Globus pallidus (tissue), 1 donor: ENCODE measurements at places on chromosomes 5 and 9.

DNA sequence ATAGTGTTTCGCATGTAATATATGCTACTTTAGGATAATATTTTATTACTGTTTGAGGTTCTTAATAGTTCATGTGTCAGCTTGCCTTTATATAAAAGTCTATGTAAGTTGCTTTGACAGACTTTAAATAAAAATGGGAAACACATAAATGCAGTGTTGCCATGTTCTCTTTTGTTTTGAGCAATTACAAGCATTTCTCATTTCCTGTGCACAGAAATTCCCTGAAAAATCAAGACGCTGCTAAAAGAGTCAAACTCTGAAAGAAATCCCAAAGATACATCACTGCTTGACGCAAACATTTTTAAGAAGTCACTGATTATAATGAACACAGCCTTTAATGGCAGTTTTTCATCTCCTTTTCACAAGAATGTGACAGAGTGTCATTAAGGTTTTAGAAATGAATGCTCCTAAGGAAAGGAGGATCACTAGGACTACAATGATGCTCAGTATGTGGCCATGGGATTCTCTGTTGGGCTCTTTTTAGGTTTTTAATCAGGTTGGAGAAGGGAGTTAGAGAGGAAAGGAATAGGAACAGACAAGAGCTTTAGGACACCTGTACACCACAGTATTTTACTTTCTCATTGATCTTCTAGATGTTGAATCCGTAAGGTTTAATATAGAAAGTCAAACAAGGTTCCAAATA lies 29.4 kb downstream of the ZCCHC7 start:
- no peak for DNase-seq

DNA sequence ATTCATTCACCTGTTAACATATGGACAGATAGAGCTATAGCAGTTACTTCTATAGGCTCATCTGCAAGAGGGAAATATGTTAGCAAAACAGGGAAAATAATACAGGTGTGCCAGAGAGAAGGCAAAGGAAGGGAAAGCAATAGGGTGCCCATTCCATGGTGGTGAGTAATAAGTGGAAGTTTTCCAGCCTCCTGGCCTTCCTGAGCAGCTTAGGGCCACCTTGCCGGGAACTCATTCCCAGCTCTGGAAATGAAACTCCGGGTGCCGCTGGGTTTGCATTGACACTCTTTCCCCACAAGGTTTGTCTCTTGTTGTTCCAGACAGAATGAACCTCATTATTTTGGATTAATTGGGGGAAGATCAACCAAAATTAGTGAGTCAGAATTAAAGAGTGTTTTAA lies 58.4 kb downstream of the SLC1A3 start:
- no peak for DNase-seq

DNA sequence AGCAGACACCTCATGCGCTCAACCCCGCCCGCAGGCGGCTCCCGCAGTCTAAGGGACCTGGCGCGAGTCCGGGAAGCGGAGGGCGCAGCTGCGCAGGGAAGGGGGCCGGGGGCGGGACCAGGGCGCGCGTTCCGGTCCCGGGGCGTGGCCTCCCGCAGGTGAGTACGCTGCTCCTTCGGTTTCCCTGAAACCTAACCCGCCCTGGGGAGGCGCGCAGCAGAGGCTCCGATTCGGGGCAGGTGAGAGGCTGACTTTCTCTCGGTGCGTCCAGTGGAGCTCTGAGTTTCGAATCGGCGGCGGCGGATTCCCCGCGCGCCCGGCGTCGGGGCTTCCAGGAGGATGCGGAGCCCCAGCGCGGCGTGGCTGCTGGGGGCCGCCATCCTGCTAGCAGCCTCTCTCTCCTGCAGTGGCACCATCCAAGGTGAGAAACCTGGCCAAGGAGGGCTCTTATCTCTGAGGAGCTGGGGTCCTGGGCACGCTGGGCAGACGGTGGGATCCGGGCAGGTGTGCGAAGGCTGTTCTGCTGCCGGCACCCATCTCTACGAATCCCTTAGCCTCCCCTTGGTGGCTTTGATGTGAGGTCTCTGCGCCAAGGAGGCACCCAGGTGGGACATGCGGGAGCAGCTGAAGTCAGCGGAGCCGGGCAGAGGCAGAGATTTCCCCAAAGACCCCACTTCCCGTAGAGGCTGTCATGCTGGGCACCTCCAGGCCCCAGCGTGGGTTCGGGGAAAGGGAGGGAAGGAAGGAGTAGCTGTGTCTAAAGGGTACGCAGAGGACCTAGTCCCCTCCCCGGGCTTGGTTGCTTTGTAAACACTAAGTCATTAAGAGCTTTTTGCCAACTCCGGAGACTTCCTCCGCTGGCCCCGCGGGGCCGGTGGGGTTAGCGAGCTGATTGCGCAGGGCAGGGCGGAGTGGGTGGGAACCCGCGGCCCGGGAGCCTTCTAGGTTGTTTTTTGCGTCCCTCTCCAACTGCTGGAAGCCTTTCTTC lies at the start of gene F2RL1:
Gene F2RL1, plus strand, starts transcription at position 187 of the 988 bp plus-strand sequence. Its CDS starts 153 bp downstream, at position 340.
- no peak for DNase-seq

DNA sequence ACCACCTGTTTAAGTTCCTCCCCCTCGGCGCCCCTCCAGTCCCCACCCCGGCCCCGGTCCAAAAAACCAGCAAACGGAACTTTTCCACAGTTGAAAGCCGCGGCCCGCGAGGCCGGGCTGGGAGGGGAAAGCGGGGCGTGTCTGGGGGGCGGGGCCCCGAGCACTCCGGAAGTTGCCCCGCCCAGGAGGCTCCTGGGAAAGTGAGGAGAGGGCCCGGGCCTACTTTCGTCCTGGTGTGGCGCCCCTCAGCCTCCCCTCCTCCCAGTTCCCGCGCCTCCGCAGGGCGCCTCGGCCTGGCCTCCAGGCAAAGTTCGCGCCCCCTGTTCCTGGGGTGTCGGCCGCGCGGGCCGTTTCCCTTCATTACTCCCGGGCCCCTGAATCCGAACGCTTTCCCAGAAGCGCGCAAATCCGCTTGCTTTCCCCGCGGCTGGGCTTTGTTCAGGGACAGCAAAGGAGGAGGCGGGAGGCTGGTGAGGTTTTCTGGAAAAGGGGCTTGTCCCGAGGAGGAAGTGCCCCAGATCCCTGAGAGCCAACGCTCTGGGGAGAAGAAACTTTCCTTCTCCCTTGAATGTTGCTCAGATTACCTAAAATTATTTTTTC lies 4.5 kb upstream of the DMRT3 start:
- DNase-seq: no peak

DNA sequence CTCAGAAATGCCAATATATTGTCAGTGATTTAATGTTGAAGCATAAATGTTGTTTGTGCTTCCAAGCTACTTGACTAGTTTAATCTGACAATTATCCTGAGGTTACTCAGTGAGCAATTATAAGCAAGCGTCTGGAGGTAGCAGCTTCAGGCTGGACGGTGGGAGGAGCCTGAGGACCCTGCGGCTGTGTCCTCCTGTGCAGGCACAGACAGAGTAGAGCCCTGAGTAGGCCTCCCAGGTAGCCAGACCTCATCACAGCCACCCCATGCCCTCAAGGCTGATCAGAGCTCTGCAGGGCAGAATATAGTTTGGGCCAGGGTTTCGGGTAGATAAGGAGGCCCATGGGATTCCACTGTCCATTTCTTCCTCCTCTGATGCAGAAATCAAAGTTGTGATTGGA lies 153.6 kb downstream of the DRD1 start:
- DNase-seq: no peak

DNA sequence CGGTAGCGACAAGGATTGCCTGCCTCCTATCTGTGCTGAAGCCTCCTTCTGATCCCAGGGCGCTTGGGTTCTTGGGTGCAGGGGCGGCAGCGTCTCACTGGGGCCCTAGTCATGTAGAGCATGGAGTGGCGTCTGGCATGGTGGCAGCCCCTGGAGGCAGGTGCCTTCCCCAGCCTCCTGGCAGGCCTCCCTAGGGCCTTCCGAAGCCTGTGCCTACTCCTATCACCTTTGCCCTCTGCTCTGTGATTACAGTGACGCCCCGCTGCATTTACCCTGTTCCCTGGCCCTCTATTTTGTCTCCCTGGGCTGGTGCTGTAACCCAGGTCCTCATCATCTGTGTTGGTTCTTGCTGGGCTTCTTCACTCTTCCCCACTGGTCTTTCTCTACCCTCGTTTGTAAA lies 3.8 kb downstream of the SRD5A1 start:
- DNase-seq: no peak

DNA sequence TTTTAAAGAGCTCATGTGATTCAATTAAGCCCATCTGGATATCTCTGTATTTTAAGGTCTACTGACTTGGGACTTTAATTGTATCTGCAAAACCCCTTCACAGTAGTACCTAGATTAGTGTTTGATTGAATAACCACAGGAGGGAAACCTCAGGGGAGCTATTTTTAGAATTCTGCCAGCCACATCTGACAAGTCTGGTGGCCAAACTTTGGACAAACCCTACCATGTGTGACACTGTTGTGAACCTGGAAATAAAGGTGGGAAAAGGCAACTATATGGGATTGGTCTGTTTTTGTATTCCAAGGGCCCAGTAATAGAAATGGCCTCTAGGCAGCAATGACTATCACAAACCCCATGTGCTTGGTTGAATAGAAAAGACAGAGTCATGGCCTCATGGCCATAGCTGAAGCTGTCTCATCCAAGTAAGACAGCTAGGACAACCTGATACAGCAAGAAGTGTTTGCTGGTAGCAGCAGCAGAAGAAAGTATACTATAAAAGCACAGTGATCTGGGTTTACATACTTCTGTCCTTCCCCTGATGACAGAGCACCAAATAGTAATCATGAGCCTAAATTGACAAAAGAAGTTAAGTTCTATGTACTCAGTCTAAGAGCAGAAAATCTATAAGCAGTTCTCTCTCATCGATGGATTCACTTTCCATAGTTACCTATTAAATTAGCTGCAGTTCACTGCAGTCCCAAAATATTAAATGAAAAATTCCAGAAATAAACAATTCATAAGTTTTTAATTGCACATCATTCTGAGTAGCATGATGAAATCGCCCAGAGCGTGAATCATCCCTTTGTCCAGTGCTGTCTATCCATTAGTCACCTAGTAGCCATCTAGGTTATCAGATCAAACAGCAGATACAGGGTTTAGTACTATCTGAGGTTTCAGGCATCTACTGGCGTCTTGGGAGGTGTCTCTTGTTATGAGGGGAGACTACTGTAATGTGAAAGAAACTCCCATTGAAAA lies 189.8 kb downstream of the ARHGAP26 start:
- no peak for DNase-seq

DNA sequence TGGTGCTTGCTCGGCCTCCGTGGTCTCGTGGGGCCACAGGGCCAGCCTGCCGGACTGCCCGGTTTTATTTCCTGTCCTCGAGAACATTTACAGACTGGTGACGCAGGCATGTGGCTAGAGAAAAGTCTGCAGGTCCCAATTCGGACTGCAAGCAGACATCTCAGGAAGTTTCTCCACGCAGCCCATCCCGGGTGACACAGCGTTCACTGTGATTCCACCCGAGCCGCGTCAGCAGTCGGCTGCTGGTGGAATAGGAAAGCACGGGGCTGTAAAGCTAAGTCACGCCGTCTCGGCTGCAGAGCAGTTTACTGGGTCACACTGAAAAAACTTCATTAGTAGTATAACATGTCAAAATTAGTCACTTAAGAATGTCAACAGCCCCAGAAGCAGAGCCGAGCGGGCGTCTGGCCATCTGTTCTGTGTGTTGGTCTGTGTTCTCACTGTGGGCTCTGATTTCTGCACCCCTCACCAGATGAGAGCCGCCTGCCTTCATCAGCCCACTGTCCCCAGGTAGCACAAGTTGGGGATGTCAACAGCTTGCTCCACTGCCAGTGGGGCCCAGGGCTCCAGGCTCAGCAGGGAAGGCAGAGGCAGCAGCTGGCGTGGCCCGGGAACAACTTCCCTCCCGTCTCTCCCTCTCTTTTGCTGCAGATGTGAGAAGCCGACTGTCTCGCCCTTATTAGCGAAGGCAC lies 363.7 kb downstream of the IRX2 start:
- no peak for DNase-seq

DNA sequence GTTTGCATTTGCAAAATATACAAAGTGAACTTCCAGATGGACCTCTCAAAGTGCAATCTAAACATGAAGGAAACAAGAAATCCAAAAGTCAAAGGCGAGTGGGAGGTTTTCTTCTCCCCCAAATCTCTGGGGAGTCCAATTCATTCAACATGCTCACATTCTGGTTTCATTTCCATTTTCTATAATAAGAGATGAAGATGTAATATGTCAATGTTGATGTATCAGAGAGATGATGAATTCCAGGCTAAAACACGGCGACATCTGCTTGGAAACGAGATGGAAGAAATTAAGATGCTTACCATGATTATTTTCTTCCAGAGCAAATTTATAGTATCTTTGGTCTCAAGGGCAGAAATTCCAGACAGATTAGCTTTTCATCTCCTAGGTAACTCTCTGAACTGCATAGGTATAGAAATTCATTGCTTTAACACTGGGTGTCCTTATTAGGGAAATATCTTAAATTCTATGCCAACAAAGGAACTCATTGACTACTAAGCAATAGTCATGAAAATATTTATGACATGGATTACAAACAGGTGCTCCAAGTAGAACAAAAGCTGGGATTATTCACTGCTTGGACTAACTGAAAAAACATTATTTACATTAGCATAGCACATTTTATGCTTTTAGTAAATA lies 287.9 kb downstream of the SEC61B start:
- DNase-seq: no peak

DNA sequence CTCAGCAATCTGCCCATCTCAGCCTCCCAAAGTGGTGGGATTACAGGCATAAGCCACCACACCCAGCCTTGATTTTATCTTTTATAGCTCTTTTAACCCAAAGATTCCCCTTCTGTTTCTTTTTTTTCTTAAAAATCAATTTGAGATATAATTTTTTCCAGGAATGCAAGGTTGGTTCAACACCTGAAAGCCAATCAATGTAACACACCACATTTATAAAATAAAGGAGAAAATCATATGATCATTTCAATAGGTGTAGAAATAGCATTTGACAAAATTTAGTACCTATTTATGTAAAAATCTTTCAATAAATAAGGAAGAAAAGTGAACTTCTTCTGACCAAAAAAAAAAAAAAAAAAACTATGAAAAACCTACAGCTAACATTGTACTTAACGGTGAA lies 3.7 kb upstream of the ASS1 start:
- no peak for DNase-seq

DNA sequence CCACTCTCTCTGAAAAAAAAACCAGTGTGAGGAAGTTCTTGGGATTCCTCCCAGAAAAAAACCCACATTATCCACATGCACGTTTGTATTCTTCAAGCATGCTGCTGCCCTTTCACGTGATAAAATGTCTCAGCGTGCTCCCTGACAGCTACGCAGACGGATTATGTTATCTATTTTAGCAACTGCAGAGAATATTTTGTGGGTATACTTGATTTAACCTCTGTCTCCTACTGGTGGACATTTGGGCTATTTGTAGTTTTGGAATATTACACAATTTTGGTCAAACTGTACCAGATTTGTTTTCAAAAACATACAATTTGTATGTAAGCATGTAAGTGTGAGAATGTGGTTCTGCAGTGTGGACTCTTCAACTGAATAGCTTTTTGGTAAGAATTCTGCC lies 10.7 kb downstream of the PRRC2B start:
- DNase-seq: no peak

- no peak for DNase-seq
Observed at GRCh38 chr5:95617057-95617456, 2.8 kb upstream of the GPR150 start.
